NCI-H446 (cell line): ENCODE measurements at places on chromosomes 2 and 18.

DNA sequence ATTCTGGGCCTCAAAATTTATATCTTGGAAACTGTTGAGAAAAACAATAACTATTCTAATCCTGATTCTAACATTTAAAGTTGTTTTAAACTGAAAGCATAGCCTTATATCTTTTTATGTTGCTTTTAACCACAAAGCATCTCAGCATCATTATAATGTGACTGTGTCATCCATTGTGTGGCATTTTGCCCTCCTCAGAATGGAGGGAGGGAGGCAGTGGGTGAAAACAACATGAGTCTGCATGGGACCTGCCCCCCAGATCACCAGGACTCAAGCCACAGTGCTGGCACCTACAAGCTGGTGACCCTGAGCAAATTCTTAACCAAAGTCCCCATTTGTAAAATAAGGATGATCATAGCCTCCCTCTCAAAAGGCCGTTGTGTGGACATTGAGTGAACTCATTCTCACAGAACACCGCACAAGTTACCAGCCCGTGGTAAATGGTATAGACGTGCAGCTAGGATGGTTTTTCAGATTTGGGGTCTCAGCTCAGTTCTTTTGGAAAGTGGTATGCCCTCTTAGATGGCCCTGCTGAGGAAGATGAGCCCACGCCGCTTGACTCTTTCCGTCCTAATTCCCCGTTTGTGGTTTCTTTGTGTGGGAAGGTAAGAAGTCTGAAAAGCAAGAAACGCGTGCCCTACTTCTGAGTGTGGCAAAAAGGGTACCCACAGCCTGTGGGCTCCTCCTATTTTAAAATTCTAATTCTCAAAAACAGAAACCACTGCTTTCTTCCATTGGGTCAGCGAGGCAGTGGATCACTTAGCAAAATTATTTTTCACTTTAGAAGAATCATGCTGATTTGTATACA is 305.0 kb upstream of the ID2 start:
- DNase-seq, result no peak

- DNase-seq, result no peak
These were observed 1256.9 kb upstream of the PIK3C3 start for GRCh38 chr18:40698129-40698528.

DNA sequence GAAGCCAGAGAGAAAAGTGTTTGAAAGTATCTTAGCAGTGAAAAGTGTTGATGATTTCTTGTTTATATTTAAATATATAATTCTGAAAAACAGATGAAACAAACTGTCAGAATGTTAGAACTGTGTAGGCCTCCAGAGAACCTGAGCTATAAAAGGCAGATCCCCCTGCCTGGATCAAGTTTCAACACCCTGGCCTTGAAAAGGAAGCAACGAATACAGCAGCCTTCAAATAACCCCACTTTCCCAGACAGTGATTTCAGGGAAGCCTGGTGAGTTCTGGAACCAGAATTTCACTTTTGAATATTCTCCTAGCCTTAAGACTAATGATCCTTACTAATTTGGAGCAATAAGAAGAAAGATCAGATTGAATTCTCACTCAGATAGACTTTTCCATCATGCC is 13.3 kb upstream of the TRIM43 start:
- DNase-seq, result no peak

DNA sequence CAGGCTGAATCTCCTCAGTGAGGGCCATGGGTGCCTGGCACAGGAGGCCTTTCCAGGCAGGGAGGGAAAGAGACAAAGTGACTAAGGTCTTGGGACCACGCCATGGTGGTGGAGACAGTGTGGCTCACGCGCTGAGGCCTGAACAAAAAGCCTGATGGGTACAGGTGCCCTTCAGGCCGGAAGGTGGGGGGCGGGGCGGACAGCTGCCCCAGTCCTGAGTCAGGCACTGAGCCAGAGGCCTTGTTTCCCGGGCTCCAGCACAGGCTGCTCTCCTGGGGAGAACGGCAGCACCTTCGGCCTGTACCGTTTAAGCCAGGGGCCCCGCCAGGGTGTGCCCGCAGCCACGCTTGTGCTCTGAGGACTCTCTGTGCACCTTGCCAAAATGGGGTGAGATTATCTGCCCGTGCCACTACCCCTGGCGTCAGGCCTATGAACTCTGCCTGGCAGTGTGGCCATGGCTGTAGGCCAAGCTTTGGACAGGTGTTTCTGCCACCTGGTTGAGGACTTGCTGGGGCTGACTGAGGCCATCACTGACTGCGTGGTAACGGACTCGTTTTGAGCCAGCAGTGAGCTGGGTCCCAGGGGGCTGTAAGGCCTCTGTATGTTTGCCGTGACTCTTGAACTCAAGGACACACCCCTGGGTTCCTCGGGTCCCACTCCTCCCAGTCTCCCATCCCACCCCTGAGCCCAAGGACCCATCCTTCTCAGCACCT is 31.7 kb upstream of the DNMT3A start:
- no peak for DNase-seq

- no peak for DNase-seq
These were observed 91.6 kb downstream of the NFATC1 start for GRCh38 chr18:79487183-79487800.

GRCh38 chr18:59446012-59446411 is 86.9 kb upstream of the LMAN1 start:
- no peak for DNase-seq

- no peak for DNase-seq
These were observed 27.2 kb upstream of the EML4 start for GRCh38 chr2:42141687-42142546.

- DNase-seq, result no peak
These were observed 2.7 kb upstream of the CAPN13 start for GRCh38 chr2:30809938-30810337.

DNA sequence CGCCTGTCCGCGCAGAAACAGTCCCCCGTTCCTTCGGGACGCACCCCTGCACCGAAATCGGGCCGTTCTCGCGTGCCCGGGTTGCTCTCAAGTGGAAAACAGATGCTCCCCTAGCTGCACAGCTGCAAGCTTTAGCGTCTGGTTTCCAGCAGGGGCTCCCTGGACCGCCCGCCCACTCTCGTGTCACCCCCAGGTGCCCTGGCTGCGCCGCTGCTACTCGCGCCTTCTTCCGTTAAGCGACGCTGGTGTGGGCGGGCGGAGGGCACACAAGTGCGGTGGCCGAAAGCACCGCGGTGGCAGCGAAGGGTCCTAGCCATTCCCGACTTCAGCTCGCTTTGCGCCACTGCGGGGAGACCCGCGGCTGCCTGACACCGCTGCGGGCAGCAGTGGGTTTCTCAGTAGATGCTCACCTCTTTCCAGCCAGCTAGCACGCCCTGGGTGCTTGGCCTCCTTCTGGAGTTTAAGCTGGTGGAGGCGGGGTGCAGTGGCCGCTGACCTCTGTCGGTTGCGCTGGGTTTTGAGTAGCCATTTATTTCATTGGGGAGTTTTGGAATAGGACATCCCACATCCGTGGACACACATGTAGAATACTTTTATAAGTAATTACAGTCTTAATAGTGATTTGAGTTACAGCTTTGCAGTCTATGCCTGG is 806 bp downstream of the ZNF407 start:
- DNase-seq, result no peak

DNA sequence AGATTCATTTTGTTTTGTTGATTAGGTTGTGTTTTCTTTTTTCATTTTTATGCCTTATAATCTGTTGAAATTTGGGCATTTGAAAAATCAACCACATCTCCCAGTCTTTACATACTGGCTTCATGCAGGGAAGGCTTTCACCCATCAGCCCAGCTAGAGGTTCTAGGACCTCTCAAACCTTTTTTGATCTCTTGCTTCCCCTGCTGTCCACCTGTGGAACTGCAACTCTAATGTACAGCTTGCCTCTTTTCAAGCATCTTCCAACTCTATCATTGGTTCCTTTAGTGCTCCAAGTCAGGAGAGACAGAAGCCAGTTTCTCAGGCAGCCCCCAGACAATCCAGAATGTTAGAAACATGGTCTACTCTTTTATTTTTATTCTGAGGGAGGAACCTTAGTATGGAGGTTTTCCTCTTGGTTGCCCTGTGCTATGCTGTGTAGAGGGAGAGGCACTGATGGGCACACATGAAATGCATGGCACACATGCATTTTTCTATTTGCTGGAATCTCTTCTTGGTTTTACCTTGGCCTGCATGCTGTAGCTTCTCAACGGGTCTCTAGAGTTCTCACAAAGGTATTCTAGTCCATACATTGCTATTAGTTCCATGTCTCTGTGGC is 107.2 kb upstream of the L3MBTL4 start:
- peak; percentile 1 for DNase-seq

GRCh38 chr2:43778233-43778632 is 4.4 kb downstream of the DYNC2LI1 start:
- no peak for DNase-seq

GRCh38 chr18:8175501-8176061 is 433.7 kb upstream of the RAB12 start:
- DNase-seq, result no peak

DNA sequence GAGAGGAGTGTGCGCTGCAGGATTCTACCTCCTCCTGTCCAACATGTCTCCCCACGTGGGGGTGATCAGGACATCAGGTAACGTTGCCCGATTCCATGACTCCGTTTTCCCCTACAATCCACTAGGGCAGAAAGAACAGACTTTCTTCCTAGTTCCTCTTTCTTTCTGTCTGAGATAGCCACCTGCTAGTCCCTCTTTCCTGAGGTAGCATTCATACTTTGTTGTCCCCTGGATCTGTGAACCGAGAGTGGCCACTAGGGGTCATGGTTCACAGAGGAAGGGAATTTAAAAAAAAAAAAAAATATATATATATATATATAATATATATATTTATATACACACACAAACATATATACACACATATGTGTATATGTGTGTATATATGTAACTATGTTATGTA is 210.0 kb upstream of the ZNF521 start:
- DNase-seq, result peak; percentile 24

GRCh38 chr2:191049728-191050639 is 36.0 kb upstream of the STAT1 start:
- DNase-seq, result no peak

GRCh38 chr18:37567994-37568359 is 2.4 kb upstream of the CELF4 start:
- DNase-seq, result no peak

DNA sequence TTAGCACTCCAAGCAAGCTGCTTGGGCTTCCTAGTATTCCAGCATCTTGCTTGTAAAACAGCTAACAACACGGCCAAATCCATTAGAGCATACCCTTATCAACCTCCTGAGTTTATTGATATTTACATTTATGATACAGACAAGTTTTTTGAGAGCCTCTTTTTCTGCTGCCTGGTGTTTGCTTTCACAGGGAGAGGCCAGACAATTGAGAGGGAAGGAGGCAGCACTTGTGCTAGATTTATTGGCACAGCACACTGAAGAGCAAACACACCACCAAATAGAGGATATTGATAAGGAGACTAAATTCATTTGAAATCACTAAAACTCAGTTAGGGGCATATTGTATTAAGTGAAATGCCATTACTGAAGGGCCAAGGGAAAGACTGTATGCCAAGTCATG is 1142.3 kb upstream of the FANCL start:
- no peak for DNase-seq

- DNase-seq, result no peak
These were observed 15.8 kb downstream of the INPP5D start for GRCh38 chr2:233075966-233076339.

DNA sequence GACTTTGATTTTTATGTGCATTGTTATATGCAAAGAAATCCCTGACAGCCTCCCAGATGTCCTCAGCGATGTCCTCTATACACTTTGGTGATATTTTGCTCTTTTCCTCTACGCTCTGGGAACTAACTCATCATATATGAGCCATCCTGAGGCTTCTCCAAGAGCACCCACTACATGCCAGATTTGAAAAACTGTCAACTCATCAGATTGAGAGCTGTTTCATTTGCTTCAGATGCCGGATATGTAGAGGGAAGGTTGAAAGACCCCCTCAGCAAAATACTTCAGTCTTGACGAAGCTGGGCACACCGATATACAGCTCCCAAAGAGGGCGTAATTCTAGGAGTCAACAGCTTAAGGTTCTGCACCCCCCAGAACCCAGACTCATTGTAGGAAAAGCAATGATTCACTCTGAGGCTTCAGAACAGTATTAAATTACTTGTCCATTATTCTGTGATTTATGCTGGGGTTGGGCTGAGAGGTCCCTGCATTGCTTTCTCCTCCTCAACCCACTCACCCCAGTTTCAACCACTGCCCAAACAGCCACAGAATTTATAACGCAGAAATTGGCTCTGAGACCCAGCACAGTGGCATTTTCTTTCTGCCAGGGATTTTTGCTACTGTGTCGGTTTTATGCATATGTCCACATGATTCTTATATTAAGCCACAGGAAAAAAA is 341.8 kb downstream of the ALK start:
- no peak for DNase-seq

GRCh38 chr2:15986068-15986560 is 45.8 kb downstream of the MYCN start:
- no peak for DNase-seq

- DNase-seq, result no peak
These were observed 1112.3 kb downstream of the DSC3 start for GRCh38 chr18:29930231-29930630.

DNA sequence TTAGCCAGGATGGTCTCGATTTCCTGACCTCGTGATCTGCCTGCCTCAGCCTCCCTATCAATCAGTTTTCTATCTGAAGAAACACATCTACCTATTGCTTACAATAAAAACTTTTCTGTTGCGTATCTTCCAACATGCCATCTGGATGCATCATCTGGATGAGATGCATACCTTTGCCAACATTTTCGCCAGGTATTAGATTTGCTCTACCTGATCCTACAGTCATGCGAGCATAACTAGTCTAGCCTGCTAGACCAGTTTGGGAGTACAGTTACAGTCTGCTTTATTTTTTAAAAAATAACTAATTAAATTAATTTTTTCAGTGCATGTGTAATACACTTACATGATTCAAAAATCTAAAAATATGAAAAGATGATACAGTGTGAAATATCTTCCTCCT is 334.0 kb upstream of the MEX3C start:
- DNase-seq, result no peak

- DNase-seq, result no peak
These were observed 20.3 kb downstream of the MRPL19 start for GRCh38 chr2:75666911-75667310.

GRCh38 chr2:222477962-222478608 is 53.7 kb downstream of the SGPP2 start:
- no peak for DNase-seq

DNA sequence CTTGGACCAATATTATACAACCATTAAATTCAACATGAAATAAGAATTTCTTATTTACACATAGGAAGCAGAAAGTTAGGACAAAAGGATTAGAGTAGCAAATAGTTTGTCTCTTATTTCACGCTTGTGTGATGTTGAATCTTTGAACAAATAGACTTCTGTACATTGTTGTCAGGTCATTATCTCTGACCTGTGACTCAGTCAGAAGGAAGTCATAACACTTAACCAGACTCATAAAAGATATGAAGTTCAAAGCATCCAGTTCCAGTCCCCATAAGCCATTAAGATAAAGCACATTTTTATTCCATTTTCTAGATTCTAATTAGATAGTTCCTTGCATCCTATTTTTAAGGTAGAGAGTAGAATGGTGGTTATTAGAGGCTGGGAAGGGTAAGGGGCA is 130.8 kb downstream of the UPP2 start:
- DNase-seq, result no peak

GRCh38 chr2:230254152-230254881 is 28.8 kb downstream of the SP140 start:
- DNase-seq, result no peak
